ENCODE measurements at places on chromosomes 5 and 9.

GRCh38 chr9:1009101-1009707, 32.7 kb downstream of the DMRT3 start:
- peak; percentile 45 for DNase-seq

GRCh38 chr9:27353166-27353473, 56.2 kb upstream of the EQTN start:
- no peak for DNase-seq

GRCh38 chr5:139761057-139761450, 34.6 kb upstream of the PSD2 start:
- no peak for DNase-seq

GRCh38 chr9:110261632-110262031, 5.3 kb upstream of the TXN start:
- DNase-seq = no peak

GRCh38 chr9:135718616-135719015, 16.6 kb downstream of the KCNT1 start:
- DNase-seq = no peak

- DNase-seq = no peak
Measured at GRCh38 chr9:83188277-83188676, 125.3 kb upstream of the RASEF start.

DNA sequence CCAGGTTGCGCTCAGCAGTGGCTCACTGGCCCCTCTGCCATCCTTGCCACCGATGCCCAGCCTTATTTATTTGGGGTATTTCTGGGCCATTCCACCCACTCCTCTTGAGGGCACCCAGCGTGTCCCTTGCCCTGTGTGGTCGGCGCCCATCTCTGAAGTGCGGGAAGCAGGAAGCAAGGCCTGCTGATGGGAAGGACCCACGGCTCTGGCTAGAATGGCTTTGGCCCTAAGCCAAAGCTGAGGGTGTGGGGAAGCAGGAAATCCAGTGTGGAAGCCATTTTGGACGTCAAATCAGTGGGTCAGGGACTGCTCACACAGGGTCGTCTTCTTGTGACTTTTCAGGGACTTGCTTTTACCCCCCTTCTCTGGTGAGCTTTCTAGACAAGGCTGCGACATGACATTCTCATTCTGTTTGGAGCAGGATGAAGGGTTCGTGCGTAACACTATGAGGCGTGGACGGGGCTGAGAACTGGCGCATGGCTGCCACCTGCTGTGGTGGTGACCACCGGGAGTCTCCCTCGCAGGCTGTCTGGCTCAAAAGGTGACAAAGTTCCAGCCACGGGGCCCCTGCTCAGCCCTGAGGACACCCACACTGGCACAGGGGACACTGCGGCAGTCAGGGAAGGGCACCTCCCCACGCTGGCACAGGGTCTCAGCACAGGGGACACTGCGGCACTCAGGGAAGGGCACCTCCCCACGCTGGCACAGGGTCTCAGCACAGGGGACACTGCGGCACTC, 50.7 kb upstream of the NKD2 start:
- no peak for DNase-seq

DNA sequence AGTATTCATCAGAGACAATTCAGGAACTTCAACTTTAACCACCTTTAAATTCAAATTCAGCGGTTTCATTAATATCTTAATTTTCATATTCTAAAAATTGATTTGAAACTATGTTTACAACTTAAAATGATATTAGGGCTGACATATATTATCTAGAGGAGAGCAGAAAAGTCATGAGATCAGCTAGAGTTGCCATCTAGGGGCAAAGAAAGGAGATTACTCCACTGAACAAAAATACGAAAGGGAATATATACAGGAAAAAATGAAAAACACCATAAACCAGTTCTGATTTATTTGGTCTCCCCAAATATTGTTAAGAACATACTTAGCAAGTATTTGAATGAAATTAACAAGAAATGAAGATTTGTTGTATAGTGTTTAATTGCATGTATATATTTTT, 946.3 kb downstream of the DTWD2 start:
- no peak for DNase-seq

- no peak for DNase-seq
Measured at GRCh38 chr5:164256351-164256750, 750.9 kb downstream of the MAT2B start.

Measured in GM12892 (cell line).